ENCODE measurements at places on chromosomes 11 and 22. TPM values are rescaled to one million over a fixed set of nuclear protein-coding genes. Genes with fewer than 3 reads are reported as not detected.

ISX gene
- not detected for total RNA-seq

KCNA4 gene
- not detected for total RNA-seq

PDGFB gene
- 26.0 TPM for total RNA-seq

CCDC116 gene
- total RNA-seq = not detected

RASD2 gene
- 2.8 TPM for total RNA-seq

NXPE2 gene
- total RNA-seq = 0.31 TPM

DKK3 gene
- total RNA-seq = 145 TPM

All from tongue (tissue), 3 donors.